ENCODE measurements at places on chromosomes 16 and 17.
A peak's percentile ranks its signal among the peaks of the same experiment; 100 is the strongest.

GRCh38 chr16:28041615-28042014 is 21.9 kb downstream of the GSG1L start:
- DNase-seq, result no peak

GRCh38 chr17:65219124-65219523 is 82.0 kb downstream of the RGS9 start:
- DNase-seq, result no peak

- peak; percentile 34 for DNase-seq
Observed at GRCh38 chr17:78993241-78993956, 13.7 kb upstream of the LGALS3BP start.

DNA sequence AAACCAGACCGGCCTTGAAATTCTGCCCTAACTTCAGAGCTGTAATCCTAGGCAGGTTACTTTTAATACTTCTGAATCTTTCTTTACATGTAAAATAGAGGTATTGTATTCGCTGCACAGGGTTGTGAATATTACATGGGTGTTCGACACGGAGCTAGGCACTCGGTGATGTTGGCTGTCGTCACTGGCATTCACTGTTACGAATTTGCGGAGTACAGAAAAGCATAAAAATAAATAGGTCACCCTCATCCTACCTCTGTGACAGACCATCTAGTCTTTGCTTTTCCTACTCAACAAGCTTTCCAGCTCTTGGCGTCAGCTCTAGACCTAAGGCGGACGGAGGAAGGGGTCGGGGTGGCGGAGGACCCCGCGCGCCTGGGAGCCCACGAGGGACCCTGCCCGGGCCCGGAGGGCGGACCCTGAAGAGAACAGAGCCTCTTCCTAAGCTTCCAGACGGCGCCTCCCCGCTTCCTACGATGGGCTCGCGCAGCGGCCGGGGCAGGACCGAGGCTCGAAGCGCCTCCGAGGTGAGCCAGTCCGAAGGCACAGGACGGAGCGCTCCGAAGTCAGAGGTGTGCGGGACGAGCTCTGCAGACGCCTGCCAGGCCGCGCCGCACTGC is 879 bp upstream of the SPG7 start:
- DNase-seq, result no peak

DNA sequence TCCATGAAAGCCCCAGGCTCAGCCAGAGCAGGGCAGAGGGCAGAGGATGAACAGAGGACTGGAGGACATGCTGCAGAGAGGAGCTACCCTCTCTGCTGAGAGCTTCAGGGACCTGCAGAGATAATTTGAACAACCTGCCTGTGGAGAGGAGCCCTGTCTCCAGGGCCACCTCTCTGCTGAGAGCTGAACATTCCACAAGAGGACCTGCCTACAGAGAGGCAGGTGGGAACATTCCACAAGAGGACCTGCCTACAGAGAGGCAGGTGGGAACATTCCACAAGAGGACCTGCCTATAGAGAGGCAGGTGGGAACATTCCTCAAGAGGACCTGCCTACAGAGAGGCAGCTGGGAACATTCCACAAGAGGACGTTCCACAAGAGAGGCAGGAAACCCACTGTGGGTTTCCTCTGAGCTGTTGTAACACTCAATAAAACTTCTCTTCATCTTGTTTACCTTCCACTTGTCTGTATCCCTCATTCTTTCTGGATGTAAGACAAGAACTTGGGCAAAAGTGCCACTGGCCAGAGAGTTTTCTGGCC is 551.9 kb upstream of the CA10 start:
- no peak for DNase-seq

DNA sequence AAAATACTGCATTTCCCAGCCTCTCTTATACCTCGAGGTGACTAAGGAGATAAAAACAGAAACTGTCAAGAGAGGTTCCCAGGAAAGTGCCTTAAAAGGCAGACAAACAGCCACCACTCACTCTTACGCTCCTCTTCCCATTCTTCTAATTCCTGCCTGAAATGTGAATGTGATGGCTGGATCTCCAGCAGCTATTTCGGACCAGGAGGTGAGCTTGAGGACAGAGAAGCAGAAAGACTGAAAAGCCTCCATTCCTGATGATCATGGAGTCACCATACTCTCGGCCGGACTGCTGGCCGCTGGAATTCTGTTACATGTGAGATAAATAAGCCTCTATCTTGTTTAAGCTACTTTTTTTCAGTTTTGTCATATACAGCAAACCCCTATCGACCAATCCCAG is 41.4 kb upstream of the ABR start:
- no peak for DNase-seq

- DNase-seq, result no peak
Observed at GRCh38 chr17:83190601-83191387, 111.4 kb downstream of the METRNL start.

GRCh38 chr17:77455111-77455890 is 314.5 kb downstream of the SEC14L1 start:
- no peak for DNase-seq

- no peak for DNase-seq
Observed at GRCh38 chr17:78324391-78325075, 35.3 kb downstream of the SOCS3 start.

- DNase-seq, result no peak
Observed at GRCh38 chr17:8621585-8621984, 8.9 kb downstream of the MYH10 start.

GRCh38 chr16:65772134-65772732 is 594.3 kb upstream of the CDH5 start:
- no peak for DNase-seq

DNA sequence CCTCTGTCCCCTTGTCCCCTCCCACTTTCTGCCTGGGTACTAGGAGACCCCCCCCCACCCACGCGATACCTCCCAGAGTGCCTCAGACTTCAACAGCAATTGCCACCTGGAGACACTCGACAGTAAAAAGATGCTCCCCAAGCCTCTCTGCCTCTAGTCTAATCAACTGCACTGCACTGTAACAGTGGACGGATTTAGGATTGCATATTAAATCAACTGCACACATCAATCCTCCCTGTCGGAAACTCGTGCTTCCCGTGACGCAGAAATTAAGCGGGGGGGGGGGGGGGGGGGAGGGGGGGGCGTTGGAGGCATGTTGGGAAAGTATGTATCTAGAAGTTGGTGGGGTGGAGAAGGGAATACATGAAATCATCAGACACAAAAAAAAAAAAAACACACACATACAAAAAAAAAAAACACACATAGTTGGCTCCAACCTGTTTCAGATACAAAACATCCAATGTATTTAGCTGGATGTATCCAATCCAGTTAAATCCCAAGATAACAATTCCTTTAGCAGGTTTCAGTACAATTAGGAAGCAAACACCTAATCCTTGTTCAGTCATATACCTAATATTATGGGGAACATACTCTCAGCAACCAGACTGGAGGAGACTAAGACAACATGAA is 29.7 kb downstream of the FAM222B start:
- no peak for DNase-seq

Measured in activated T-helper 9 cell treated with anti-CD3 and anti-CD28 coated beads, Interleukin-2, amount 50 U/mL, for 16 hours (primary cell).